HFFc6 (cell line): ENCODE measurements at places on chromosomes 3 and 15. TPM values are rescaled to one million over a fixed set of nuclear protein-coding genes. Genes with fewer than 3 reads are reported as not detected.

GRCh38 chr15:100895721-100896120, 16.1 kb downstream of the ALDH1A3 start:
- H3K27me3 ChIP-seq = peaks cover 8% of the 10 kb centered on the region
- H3K4me3 ChIP-seq = no peak overlapping the region
- H3K4me1 ChIP-seq = peaks cover 9% of the 10 kb centered on the region; the same call in 1 of the 2 replicates
- no peak for DNase-seq
- H3K36me3 ChIP-seq = no peaks in the 10 kb centered on the region

GRCh38 chr3:108319428-108320082, 23.2 kb downstream of the HHLA2 start:
- no peaks in the 10 kb centered on the region for H3K4me1 ChIP-seq
- H3K4me3 ChIP-seq = no peak overlapping the region
- peaks cover 13% of the 10 kb centered on the region for H3K27me3 ChIP-seq
- H3K36me3 ChIP-seq = no peaks in the 10 kb centered on the region
- no peak for DNase-seq

- H3K27me3 ChIP-seq = no peaks in the 10 kb centered on the region
- H3K36me3 ChIP-seq = no peaks in the 10 kb centered on the region
- H3K4me1 ChIP-seq = peaks cover 63% of the 10 kb centered on the region
- no peak overlapping the region for H3K4me3 ChIP-seq
- DNase-seq = no peak
These were observed 65.3 kb downstream of the LRTM1 start for GRCh38 chr3:54862526-54862925.

GRCh38 chr3:114942773-114943172, 204.3 kb downstream of the ZBTB20 start:
- no peak overlapping the region for H3K27ac ChIP-seq
- no peak overlapping the region for H3K4me3 ChIP-seq
- H3K27me3 ChIP-seq = no peaks in the 10 kb centered on the region; the same call in 1 of the 2 replicates

The MESP1 gene
- 0.08 to 0.18 TPM (median 0.18 TPM) in 3 replicates for total RNA-seq
